ENCODE measurements at places on chromosomes 16 and 17.

- peak; percentile 32 for DNase-seq
Observed at GRCh38 chr16:77437859-77438258, 3.0 kb upstream of the ADAMTS18 start.

GRCh38 chr17:17440010-17440843, 36.6 kb upstream of the MED9 start:
- DNase-seq = peak; percentile 36

GRCh38 chr17:7448461-7448860, 3.6 kb downstream of the CHRNB1 start:
- DNase-seq = no peak

DNA sequence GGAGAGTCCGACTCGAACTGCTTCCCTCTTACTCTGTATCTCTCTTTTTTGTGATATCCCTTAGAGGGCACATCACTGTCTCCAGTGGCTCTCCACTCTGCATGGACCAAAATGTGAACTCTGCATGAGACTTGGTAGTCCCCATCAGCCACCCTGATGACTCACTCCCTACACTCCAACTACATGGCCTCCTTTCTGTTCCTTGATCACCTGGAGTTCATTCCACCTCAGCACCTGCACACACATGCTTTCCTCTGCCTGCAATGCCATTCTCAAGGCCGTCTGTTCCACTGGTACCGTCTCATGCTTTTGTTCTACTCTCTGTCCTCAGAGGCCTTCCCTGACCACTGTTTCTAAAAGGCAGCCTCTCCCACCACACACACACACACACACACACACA, 109.3 kb downstream of the DNAH9 start:
- DNase-seq = no peak

- DNase-seq = no peak
Observed at GRCh38 chr16:31355431-31356100, 590 bp downstream of the ITGAX start.

DNA sequence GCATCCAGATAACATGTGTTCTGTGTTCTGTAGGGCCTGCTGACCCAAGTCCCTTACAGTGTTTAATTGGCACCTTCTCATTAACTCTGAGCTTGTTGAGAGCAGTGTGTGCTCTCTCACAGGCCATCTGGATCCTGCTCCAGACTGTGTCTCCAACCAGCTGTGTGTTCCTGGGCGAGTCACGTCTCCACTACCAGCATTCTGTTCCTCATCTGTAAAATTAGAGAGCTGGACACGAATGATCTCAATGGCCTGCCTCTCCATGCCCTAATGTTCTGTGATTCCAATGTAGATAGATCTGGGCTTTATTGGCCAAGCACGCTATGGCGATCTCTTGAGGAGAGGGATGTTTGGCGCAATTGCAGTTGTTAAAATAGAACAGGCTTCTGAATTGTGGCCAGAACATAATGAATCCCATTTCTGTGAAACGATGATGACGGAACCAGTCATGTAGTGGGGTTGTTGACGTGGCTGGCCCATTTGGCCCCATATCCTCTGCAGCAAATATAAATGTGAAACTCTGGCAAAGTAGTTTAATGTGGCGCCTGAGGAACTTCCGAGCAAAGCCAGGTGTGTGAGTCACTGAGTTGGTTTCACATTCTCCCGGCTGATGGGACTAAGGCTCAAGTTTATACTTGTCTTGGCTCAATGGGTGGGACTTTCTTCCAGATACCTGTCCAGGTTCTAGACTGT, 22.2 kb downstream of the TBX4 start:
- DNase-seq = no peak

- DNase-seq = peak; percentile 83
Observed at GRCh38 chr16:65414284-65414984, 292.6 kb upstream of the CDH11 start.

DNA sequence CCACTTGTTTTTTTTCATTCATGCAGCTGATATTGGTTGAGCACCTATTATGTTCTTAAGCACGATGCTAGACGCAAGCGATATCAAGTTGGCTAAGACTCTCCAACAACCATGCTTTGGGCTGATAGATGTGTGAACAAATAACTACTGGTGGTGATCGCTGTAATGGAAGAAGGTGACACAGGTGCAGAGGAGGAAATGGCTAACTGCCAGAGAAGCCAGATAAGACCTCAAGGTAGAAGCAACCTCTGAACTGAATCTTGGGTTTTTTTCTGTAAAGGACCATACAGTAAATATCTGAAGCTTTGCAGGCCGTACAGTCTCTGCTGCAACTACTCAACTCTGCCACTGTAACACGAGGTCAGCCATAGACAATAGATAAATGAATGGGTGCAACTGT, 97.9 kb downstream of the C17orf67 start:
- no peak for DNase-seq

DNA sequence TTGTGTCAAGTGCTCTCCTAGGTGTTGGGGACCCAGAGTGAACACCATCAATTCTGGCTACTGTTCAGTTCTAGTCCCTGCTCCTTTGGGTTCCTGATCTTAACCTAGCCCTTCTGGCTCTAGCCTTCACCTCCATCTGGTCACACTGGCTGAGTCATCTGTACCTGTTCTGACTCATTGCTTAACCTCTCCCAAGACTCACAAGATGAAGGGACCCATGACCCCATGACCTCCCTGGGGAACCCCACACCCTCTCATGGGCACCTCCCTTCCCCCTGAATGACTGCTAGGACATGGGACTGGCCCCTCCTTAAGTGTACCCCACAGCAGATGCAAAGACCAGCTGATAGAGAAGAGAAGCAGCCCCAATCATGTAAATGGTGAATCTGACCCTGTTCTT, 345.8 kb upstream of the CDH5 start:
- no peak for DNase-seq

- DNase-seq = no peak
Observed at GRCh38 chr16:12329246-12329995, 352.9 kb downstream of the SNX29 start.

DNA sequence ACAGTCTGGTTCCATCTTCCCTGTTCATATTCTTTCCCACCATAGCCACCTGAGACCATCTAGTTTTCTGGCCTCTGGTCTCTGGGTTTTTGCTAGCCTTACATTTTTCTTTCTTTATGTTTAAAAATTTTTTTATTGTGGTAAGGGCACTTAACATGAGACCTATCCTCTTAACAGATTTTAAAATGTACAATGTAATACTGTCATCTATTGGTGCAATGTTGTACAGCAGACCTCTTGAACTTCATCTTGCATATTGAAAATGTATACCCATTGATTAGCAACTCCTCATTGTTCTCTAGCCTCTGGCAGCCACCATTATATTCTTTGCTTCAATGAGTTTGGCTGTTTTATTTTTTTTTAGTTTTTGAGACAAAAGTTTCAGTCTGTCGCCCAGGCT, 39.2 kb downstream of the ITGAM start:
- DNase-seq = no peak

- no peak for DNase-seq
Observed at GRCh38 chr17:2082003-2082781, 27.3 kb downstream of the HIC1 start.

GRCh38 chr17:10059684-10060211, 138.7 kb downstream of the GAS7 start:
- DNase-seq = no peak

GRCh38 chr16:89246903-89247733, 29.6 kb downstream of the ZNF778 start:
- DNase-seq = peak; percentile 65

DNA sequence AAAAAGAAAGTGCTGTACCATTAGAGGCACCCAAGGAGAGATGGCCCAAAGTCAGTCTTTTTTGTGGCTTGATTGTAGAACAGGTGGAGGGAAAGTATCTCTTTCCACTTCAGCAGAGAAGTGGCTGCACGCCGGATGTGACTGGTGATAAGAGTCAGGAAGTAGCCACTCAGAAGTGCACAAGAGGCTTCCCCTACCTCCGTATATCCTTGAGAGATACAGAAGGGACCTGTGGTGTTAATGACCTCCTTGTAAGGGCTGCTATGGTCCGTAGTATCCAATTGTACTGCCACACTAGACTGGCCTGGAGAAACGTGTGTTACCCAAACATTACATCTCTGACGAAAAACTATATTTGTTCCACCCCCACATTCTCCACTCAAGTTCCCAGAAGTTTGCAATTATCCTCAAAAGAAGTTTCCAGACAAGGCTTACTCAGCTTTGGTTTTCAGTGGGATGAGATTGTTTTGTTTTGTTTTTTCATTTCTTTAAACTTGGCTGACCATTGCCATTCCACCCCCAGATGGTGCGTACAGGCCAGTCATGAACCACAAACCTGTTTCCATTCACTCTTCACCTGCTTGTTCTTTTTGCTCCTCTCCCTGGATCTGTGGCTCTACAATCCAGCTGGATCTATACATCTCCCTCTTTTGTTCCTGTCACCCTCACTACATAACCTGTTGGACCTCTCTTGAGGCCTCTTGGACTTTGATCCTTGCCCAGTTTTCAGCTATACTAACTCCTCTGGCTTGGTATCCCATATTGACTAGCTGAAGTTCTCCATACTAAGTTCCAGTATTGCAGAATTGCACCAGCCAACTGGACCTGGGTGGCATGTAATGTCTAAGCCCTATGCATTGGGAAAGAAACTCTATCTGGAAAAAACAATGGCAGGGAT, 20.7 kb upstream of the MED13 start:
- DNase-seq = no peak

GRCh38 chr17:60315650-60316049, 76.3 kb downstream of the USP32 start:
- no peak for DNase-seq

DNA sequence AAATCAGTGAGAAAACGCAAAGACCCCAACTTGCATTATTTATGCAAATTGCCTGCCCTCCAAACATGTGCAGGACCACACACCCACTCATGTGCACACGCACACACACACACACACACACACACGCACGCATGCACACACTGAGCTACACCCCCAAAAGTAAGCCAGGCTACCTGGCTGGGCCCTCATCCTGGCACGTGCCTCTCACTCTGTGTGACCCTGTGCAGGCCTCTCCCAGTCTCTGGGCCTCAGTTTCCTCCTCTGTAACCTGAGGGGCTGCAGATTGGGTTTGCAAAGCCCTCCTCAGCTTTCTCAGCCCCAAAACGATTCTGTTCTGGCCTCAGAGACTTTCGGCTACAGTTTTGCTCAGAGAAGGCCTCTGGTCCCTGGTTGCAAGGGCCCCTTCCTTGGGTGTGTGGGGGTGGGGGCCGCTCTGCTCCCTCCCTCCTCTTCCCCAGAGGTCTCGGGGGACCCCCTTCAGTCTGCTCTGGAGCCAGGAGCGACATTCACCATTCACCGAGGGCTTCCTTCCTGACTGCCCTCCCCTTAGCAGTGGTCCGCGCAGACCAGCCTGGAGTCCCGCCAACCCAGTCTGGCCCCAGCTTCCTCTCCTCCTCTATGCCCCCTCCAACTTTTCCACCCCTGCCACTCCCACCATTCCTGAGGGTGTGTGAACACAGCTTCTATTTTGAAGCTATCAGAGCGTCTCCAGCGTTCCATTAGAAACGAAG, 5.4 kb upstream of the PIK3R6 start:
- DNase-seq = no peak

- peak; percentile 91 for DNase-seq
Observed at GRCh38 chr16:56742030-56742984, 12.4 kb downstream of the NUP93 start.

DNA sequence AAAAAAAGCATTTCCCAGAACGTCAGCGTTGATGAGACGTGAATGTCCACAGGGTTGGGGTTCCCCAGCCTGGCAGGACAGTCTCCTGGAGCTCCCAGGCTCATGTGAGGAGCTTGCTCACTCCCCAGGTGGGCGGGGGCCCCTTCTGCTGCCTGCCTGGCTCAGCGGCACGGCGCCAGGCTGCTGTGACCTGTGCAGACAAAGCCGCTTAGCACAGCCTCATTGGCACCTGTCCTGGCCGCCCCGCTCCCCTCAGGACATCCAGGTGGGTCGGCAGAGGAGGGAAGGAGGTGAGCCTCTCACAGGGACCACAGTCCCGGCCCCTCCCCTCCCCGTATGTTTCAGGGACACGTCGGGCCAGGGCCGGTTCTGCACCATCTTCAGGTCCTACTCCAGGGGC, 12.9 kb upstream of the WFIKKN1 start:
- DNase-seq = no peak

DNA sequence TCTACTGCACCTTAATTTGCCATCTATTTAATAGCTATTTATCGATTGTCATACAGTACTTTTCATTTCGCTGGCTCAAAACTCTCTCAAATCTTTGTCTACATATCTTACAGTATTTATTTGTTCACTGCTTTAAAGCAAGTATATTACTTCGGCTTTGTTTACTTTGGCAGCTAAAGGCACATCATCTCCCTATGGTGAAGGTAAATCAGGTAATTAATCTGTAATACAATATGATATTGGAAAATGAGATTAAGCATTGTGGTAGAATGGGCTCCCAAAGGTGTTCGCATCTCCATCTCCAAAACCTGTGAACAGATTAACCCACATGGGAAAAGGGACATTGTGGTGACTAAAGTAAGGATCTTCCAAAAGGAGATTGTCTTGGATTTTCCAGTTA, 6.5 kb downstream of the TMEM170A start:
- DNase-seq = no peak
